Activated T-helper 2 cell treated with anti-CD3 and anti-CD28 coated beads, Interferon-gamma antibody, Interleukin-2, Interleukin-4, amounts not matched to agents 10 μg/mL and 5 μg/mL and 100 μg/mL, durations not matched to agents 14 hours and 24 hours and 36 hours (primary cell): ENCODE measurements at places on chromosomes 12 and 14. TPM values are rescaled to one million over a fixed set of nuclear protein-coding genes. Genes with fewer than 3 reads are reported as not detected.

- DNase-seq: no peak
- H3K27me3 ChIP-seq: no peaks in the 10 kb centered on the region
- no peaks in the 10 kb centered on the region for H3K36me3 ChIP-seq
- H3K27ac ChIP-seq: no peak overlapping the region
These were observed 17.8 kb upstream of the RHOJ start for GRCh38 chr14:63186453-63186852.

DNA sequence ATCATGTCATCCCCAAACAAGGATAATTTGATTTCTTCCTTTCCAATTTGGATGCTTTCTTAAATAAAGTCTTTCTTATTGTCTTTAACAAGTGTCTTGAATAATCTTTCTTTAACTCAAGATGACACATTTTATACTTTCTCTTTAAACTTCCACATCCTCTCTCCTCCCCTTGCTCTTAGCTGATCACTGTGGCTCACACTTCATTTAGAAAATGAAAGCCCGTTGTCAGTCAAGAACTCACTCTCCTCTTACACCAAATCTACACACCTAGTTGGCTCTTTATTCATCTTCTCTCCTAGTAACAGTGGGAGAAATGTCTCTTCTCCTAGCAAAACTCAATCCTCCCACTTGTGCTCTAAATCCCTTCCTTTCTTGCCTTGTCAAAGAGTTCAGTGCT is 10.4 kb upstream of the RMST start:
- no peak overlapping the region for H3K27ac ChIP-seq
- H3K4me1 ChIP-seq: no peaks in the 10 kb centered on the region
- DNase-seq: no peak
- no peaks in the 10 kb centered on the region for H3K27me3 ChIP-seq

DNA sequence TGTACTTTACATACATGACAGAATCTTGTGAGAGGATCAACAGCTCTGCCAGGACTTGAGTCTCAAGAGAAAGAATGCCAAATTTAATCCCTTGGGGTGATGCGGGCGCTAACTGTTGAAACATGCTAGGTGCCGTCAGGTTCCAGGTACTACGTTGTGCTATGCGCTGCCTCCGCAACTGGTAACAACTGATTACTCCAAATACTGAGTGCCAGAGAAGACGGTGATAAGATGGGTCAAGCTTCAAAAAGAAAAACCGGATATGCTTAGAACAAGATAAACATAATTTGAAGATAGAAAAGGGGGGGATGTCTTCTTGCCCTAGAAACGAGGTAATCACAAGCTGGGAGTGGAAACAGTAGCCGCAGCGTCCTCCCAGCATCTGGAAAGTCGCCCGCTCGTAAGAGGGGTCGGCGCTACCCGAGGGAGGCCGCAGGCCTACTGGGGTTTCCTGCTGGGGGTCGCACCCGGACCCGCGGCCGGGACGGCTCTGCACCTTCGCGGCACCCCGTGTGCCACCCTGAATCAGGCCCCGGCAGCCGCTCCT is 678 bp downstream of the ZBTB25 start:
- peak overlapping the region; percentile 97 for H3K27ac ChIP-seq
- peaks cover 50% of the 10 kb centered on the region for H3K4me1 ChIP-seq
- DNase-seq: no peak
- H3K27me3 ChIP-seq: no peaks in the 10 kb centered on the region
- peaks cover 59% of the 10 kb centered on the region for H3K36me3 ChIP-seq

PLEKHG3 gene
- total RNA-seq: 1.0 and 1.9 TPM in 2 replicates

- no peaks in the 10 kb centered on the region for H3K27me3 ChIP-seq
- H3K36me3 ChIP-seq: no peaks in the 10 kb centered on the region
- H3K4me3 ChIP-seq: peak overlapping the region; percentile 83
- peak overlapping the region; percentile 87 for H3K27ac ChIP-seq
- DNase-seq: no peak
- H3K4me1 ChIP-seq: peaks cover 9% of the 10 kb centered on the region
These were observed 186.7 kb upstream of the NEDD1 start for GRCh38 chr12:96720363-96720705.

GLIPR1L1 gene
- not detected in 2 replicates for total RNA-seq

GRCh38 chr14:20998674-20999366 is at the start of gene SLC39A2:
Gene SLC39A2 (plus strand): TSS chr14:20999293. CDS start chr14:20999447, 154 bp downstream.
- no peaks in the 10 kb centered on the region for H3K27me3 ChIP-seq
- no peak within 1 kb of the TSS for H3K27ac ChIP-seq
- H3K36me3 ChIP-seq: peaks cover 38% of the 10 kb centered on the region
- H3K4me1 ChIP-seq: peaks cover under 1% of the 10 kb centered on the region

- peaks cover 33% of the 10 kb centered on the region for H3K4me1 ChIP-seq
- no peak for DNase-seq
- H3K27me3 ChIP-seq: peaks cover 17% of the 10 kb centered on the region
- H3K4me3 ChIP-seq: no peak overlapping the region
- H3K36me3 ChIP-seq: peaks cover 10% of the 10 kb centered on the region
These were observed 1.5 kb upstream of the LGALS3 start for GRCh38 chr14:55127460-55127951.

CLEC14A gene
- total RNA-seq: not detected in 2 replicates

GRCh38 chr14:60514741-60515491 is 6.0 kb downstream of the SIX6 start:
- no peak for DNase-seq
- H3K4me3 ChIP-seq: peak overlapping the region; percentile 13
- peaks cover 7% of the 10 kb centered on the region for H3K36me3 ChIP-seq
- H3K27me3 ChIP-seq: peaks cover 70% of the 10 kb centered on the region
- H3K27ac ChIP-seq: no peak overlapping the region
- peaks cover 8% of the 10 kb centered on the region for H3K4me1 ChIP-seq
